Activated T-helper 17 cell treated with anti-CD3 and anti-CD28 coated beads, Interleukin-2, amount 50 U/mL, for 72 hours (primary cell): ENCODE measurements at places on chromosomes 7 and 10. TPM values are rescaled to one million over a fixed set of nuclear protein-coding genes. Genes with fewer than 3 reads are reported as not detected.
A peak's percentile ranks its signal among the peaks of the same experiment; 100 is the strongest.

The VAX1 gene
- total RNA-seq: not detected

The CD36 gene
- not detected for total RNA-seq

The MYH16 gene
- not detected for total RNA-seq

The FGL2 gene
- total RNA-seq: 0.56 TPM

GRCh38 chr10:63522277-63522687 lies 1.1 kb downstream of the REEP3 start:
- ATAC-seq: peak; percentile 23

DNA sequence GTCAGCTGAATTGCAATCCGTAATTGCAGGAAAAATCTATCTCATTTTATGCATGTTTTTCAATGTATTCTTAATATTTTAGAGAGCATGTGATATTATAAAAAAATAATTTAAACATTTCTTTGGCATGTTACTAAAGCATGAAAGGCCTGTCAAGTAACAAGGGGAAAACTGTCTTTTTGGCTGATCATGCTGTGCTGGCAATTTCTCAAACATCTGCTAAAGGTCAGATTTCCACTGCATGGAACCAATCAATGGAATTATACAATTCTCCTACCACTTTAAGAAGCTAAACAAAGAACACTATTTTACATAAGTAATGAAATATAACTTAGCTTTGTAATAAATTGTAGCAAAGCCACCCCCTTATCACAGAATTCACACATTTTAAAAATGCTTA lies 49.4 kb downstream of the JMJD1C start:
- ATAC-seq: no peak

DNA sequence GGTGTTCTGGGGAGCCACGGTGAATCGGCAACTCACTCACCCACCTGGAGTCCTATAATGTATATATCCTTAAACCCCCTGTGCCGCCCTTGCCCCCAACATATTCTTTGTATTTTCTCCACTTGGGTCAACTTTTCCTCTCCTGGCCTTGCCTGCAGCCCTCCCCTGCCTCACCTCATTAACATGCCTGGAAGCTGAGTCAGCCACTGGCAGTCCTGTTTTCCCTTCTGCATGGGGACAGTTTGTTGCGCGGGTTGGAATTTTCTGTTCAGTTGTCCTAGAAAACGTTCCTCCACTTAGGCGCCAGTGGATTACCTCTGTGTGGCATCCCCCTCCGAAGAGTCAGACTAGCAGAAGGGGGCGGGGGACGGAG lies 97.4 kb downstream of the C10orf105 start:
- no peak for ATAC-seq

DNA sequence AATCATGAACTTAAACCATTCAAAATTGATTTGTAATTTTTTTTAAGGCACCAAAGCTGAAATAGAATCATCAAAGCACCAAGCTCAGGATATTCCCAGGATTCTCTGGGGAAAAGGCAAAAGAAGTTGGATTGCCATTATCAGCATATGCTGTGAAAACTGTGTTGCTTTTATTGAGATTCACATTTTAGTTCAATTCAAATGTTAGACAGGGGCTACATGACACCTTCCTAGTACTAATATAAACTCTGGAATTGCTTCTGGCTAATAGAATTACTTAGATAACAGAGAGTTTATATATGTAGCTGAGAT lies 4.3 kb upstream of the NDST2 start:
- ATAC-seq: no peak
